D721Med (cell line): ENCODE measurements at places on chromosomes 1 and 21.

GRCh38 chr1:228544021-228544850 is 57.1 kb downstream of the RNF187 start:
- no peak for DNase-seq

DNA sequence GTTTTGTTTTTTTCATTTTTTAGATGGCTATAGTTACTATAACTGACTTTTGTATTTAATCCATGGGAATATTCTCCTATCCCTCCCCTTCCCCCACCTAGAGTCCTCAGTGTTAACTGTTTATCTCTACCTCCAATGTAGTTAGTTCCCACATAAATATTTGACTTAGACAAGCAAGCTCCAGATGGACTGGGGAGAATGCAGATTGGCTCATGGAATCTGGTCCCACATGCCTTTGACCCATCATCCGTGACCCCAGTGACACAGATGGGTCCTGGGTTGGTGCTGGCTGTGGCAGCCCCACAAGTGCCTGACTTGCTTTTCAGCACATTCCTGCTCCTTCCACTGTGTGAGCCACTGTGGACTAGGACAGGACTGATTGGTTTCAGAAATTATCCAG is 41.8 kb downstream of the ATP2B4 start:
- no peak for DNase-seq

DNA sequence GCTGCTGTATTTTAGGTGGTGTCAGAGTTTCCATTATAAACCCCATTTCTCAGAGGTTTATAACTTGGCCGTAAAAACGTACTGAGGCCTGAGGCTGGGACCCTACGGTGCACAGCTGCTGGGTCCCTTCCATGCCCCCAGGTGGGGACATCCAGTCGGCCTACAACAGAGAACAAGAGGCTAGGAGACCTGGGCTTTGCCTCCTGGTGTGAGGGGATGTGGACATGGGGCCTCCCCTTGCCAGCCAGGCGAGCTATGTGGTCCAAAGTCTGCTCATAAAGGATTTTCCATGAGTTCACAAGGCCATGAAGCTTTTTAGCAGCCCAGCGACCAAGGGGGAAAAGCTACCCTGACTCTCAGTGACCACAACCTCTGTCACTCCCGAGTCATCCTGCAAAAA is 261.5 kb upstream of the VAMP3 start:
- no peak for DNase-seq

DNA sequence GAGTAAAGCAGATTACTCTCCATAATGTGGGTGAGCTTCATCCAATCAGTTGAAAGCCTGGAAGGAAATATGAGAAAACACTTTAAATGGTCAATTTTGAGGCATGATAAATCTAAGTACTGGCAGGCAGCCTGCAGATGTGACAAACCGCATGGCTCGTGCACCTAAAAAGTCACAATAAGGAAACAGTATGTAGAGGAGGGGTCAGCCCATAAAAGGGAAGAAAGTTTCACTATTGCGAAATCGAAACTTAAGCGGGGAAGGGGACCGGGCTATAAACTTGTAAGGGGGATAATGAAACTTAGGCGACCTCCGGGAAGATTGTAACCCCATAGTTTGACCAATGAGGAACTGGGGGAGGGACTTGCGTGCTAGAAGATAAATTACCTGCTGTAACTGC is 109.8 kb downstream of the PLPPR4 start:
- no peak for DNase-seq

DNA sequence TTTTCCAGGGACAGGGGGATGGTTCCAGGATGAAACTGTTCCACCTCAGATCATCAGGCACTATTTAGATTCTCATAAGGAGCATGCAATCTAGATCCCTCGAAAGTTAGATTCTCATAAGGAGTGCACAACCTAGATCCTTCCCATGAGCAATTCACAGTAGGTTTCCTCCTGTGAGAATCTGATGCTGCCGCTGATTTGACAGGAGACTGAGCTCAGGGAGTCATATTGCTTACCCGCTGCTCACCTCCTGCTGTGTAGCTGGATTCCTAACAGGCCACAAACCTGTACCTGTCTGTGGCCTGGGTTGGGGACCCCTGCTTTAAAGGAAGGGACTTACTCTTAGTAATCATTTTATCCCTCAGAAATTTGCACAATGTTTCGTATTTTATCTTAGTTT is 9.3 kb downstream of the CTH start:
- DNase-seq, result no peak
